ENCODE measurements at places on chromosomes 16 and 17. TPM values are rescaled to one million over a fixed set of nuclear protein-coding genes. Genes with fewer than 3 reads are reported as not detected.

The ZNF423 gene
- 7.9 TPM for total RNA-seq

The GABARAPL2 gene
- total RNA-seq, result 196 TPM

The PRSS21 gene
- total RNA-seq, result not detected

The PIK3R6 gene
- 5.4 TPM for total RNA-seq

The OTOP3 gene
- not detected for total RNA-seq

The CSH1 gene
- total RNA-seq, result not detected

The CYLD gene
- 38.8 TPM for total RNA-seq

The ABCA6 gene
- 25.6 TPM for total RNA-seq

The DPEP3 gene
- total RNA-seq, result 0.13 TPM

The MAPT gene
- total RNA-seq, result 23.8 TPM

The SULT1A1 gene
- total RNA-seq, result 10.3 TPM

The ARL4D gene
- 3.7 TPM for total RNA-seq

The CCL16 gene
- not detected for total RNA-seq

The PRAC1 gene
- not detected for total RNA-seq

The KRT20 gene
- total RNA-seq, result not detected

The KRTAP4-9 gene
- total RNA-seq, result not detected

The ABCA3 gene
- total RNA-seq, result 9.3 TPM

The CLDN7 gene
- 0.86 TPM for total RNA-seq

The LPO gene
- total RNA-seq, result not detected

The TNFRSF12A gene
- 58.2 TPM for total RNA-seq

The CNTNAP1 gene
- total RNA-seq, result 2.9 TPM

The KRT222 gene
- 0.31 TPM for total RNA-seq

The KRTAP2-2 gene
- not detected for total RNA-seq

The NOL11 gene
- total RNA-seq, result 29.6 TPM

The ROGDI gene
- total RNA-seq, result 112 TPM

The BMERB1 gene
- total RNA-seq, result 64.4 TPM

The KCNH4 gene
- 0.16 TPM for total RNA-seq

The PIRT gene
- not detected for total RNA-seq

The SLC13A2 gene
- not detected for total RNA-seq

The HBZ gene
- total RNA-seq, result not detected

The ATP2C2 gene
- total RNA-seq, result not detected

The NOD2 gene
- 6.5 TPM for total RNA-seq

The CDRT15L2 gene
- not detected for total RNA-seq

The ATMIN gene
- total RNA-seq, result 23.1 TPM

The PABPN1L gene
- not detected for total RNA-seq

The MMD gene
- total RNA-seq, result 13.5 TPM

The ZP2 gene
- total RNA-seq, result not detected

The RASL10B gene
- total RNA-seq, result 16.9 TPM

The ITGB4 gene
- 13.7 TPM for total RNA-seq
